Activated naive CD8-positive, alpha-beta T cell treated with anti-CD3 and anti-CD28 coated beads for 36 hours (primary cell): ENCODE measurements at places on chromosomes 5 and 9. TPM values are rescaled to one million over a fixed set of nuclear protein-coding genes. Genes with fewer than 3 reads are reported as not detected.

The FCN2 gene
- not detected for total RNA-seq

The CCDC171 gene
- 2.4 TPM for total RNA-seq

The HTR1A gene
- not detected for total RNA-seq

The SLC27A6 gene
- not detected for total RNA-seq

The MEIKIN gene
- total RNA-seq = not detected

The TERT gene
- total RNA-seq = 6.0 TPM

The TLX3 gene
- not detected for total RNA-seq

GRCh38 chr9:128084746-128085145 is 16.7 kb downstream of the SLC25A25 start:
- H3K27me3 ChIP-seq = no peaks in the 10 kb centered on the region
- no peak overlapping the region for H3K4me3 ChIP-seq
- DNase-seq = no peak
- H3K27ac ChIP-seq = no peak overlapping the region
- peaks cover 52% of the 10 kb centered on the region for H3K4me1 ChIP-seq

DNA sequence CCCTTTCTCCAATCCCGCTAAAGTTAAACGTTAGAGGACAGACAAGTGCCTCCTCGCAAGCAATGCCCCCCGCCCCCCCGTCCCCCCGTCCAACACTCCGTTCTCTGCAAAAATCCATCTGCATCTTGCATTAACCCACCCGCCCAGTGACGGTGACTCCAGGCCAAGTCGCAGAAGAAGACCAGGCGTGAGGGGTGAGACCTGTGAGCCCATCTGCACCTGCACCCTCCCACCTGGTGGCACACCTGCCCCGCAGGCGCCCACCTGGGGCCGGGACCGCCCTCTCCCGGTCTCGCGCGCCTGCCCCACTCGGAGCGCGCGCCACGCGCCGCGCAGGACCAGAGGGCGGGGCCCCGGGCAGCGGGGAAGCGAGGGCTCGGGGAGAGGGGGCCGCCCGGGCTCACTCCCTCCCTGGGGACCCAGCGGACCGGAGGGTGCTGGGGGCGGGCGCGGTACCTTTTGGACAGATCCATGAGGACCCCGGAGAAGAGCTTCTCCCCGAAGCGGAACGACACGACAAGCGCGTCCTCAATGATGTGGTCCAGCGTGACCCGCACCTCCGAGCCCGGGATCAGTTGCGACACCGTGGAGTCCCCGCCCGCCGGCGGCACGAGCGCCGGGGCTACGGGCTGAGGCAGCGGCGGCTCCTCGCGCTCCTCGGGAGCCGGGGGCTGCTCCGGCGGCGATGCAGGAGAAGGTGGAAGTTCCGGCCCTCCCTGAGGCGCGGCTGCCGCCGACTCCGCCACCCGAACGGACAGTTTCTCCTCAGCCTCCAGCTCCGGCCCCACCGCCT is 705 bp downstream of the PWWP2A start:
- peaks cover 14% of the 10 kb centered on the region for H3K36me3 ChIP-seq
- H3K27me3 ChIP-seq = peaks cover 3% of the 10 kb centered on the region

DNA sequence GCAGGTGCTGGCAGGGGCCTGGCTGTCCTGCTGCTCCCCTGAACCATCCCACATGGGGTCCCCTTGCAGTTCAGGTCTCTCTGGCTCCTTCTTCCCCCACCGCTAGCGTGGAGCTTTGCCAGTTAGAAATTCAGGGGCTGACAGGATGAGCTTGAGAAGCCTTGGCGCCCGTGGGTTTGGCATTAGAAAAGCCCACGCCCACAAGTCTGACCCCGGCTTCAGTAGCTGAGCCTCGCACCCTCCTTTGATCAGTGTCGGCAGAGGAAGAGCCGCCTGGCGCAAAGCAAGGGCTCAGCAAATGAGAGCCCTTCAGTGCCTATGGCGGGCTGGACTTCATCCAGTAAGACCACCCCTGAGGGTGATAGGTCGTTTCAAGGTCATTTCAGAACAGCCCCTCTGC is 30.1 kb upstream of the NCS1 start:
- no peak for DNase-seq
- H3K4me3 ChIP-seq = no peak overlapping the region

DNA sequence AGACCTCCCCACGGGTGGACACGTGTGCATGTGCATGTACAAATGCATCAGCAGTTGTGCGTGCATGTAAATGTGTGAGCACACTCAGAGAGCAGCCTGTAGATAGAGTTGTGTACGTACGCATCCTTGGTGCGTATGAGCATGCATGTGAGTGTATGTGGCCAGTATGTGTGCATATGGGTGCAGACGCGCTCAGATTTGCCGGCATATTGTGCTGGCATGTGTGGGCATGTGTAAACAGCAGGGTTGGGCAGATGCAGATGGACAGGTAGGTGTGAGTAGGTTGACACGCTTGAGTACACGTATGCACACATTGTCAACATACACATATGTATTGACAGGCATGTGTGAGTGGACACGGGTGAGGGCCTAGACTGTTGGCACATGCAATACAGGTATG is 56.5 kb downstream of the LMX1B start:
- peaks cover 48% of the 10 kb centered on the region for H3K27me3 ChIP-seq
- DNase-seq = no peak
- no peak overlapping the region for H3K4me3 ChIP-seq
- H3K36me3 ChIP-seq = no peaks in the 10 kb centered on the region
- H3K27ac ChIP-seq = no peak overlapping the region

GRCh38 chr5:171914726-171915338 is 91.6 kb downstream of the FBXW11 start:
- H3K4me3 ChIP-seq = no peak overlapping the region
- H3K27me3 ChIP-seq = no peaks in the 10 kb centered on the region
- DNase-seq = no peak
- H3K36me3 ChIP-seq = peaks cover 29% of the 10 kb centered on the region
- H3K4me1 ChIP-seq = peaks cover 62% of the 10 kb centered on the region

DNA sequence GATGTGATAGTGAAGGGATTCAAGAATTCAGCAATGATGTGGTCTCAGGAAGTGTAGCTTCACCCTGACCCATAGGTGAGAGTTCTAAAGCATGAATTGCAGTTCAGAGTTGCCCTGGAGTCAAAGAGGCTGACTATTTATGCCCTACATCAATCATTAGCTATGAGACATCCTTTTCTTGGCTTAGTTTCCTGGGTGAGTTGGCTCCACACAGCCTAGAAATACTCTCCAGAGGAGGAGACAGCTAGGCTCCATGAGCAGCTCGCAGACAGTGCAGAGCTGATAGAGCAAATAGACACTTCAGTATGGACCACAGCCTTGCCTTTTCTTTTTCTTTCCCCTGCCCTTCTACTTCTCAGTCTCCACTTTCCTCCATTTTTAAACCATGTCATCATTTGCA is 1651.8 kb downstream of the MAT2B start:
- no peaks in the 10 kb centered on the region for H3K36me3 ChIP-seq
- H3K27me3 ChIP-seq = no peaks in the 10 kb centered on the region
- no peak for DNase-seq
- no peak overlapping the region for H3K27ac ChIP-seq
- H3K4me1 ChIP-seq = no peaks in the 10 kb centered on the region
- no peak overlapping the region for H3K4me3 ChIP-seq

DNA sequence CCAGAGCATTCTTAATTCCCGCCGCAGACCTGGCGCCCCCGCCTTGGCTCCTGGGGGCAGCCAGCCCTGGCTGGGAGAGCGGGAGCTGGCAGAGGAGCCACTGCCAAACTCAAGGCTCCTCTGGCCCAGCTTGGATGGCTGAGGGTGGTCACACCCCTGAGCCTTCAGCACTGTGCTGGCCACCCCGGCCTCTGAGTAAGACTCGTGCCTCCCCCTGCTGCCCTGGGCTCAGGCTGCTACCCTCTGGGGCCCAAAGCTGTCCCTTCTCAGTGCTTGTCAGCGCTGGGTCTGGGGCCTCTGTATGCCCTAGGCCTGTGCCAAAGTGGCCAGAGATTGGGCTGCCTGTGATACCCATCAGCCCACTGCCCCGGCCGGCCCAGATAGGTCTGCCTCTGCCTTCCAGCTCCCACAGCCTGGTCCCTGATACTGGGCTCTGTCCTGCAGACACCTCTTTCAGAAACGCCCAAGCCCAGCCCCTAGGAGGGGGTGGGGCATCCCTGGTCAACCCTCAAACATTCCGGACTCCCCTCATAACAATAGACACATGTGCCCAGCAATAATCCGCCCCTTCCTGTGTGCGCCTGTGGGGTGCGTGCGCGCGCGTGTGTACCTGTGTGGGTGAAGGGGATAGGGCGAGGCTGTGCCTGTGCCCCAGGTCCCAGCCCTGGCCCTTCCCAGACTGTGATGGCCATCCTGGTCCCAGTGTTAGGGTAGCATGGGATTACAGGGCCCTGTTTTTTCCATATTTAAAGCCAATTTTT is 4.4 kb upstream of the PRR7 start:
- H3K27me3 ChIP-seq = peaks cover 4% of the 10 kb centered on the region
- no peak for DNase-seq
- no peak overlapping the region for H3K4me3 ChIP-seq
- peaks cover 62% of the 10 kb centered on the region for H3K4me1 ChIP-seq
- peaks cover 32% of the 10 kb centered on the region for H3K36me3 ChIP-seq

- H3K4me1 ChIP-seq = no peaks in the 10 kb centered on the region
- H3K27ac ChIP-seq = no peak overlapping the region
- peaks cover 8% of the 10 kb centered on the region for H3K36me3 ChIP-seq
- no peak for DNase-seq
- no peak overlapping the region for H3K4me3 ChIP-seq
Observed at GRCh38 chr9:128385496-128386460, 14.6 kb downstream of the URM1 start.

DNA sequence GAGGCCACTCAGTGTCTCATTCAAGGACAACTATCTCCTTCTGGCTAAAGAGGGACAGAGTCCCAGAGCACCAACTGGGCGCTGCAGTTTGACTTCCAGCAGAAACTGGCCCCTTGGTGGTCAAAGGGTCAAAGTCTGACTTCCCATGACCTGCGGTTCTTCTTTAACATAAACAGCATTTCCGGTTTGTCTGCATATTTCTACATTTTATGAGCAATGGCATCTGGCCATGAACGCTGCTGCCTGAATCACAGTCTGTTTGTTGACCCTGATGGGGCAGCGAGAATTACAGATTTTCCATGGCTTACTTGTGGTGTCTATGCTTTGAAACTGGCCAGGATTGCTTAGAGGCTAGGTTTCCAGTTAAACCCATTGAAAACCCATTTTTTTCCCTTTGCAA is 1.3 kb downstream of the TNFSF15 start:
- no peak for DNase-seq
- H3K4me3 ChIP-seq = peak overlapping the region; percentile 22
- peaks cover 4% of the 10 kb centered on the region for H3K36me3 ChIP-seq
- peaks cover 26% of the 10 kb centered on the region for H3K4me1 ChIP-seq
- no peak overlapping the region for H3K27ac ChIP-seq

DNA sequence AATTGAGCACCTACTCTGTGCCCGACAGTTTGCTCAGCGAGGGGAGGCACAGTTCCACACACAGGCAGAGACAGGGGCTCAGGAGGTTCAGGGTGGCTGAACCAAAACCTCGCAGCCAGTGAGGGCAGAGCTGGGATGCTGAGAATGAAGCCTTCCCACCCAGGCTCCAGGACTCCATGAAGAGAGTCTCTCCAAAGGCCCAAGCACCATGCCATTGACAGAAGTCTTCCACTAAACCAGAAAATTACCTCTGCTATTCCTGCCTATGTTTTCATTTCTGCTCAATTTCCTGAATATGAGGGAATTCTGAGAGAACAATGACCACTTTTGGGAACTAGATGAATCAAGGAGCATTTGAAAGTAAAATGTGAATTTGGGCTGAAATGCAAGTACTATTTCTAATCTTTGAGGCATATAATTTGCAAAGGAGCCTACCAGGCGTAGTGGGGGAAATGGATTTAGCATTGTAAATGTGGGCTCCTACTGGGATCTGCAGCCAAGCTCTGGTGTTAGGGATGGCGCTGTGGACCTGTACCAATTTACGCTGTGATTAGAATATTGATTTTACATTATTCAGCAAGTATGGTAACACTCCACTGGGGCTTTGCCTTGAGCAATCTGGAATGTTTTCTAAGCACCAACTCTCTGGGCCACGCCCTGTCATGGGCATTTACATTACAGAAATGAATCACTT is 91.9 kb downstream of the DRD1 start:
- H3K27ac ChIP-seq = no peak overlapping the region
- no peaks in the 10 kb centered on the region for H3K36me3 ChIP-seq
- peaks cover 26% of the 10 kb centered on the region for H3K27me3 ChIP-seq
- no peak for DNase-seq
- H3K4me1 ChIP-seq = no peaks in the 10 kb centered on the region

DNA sequence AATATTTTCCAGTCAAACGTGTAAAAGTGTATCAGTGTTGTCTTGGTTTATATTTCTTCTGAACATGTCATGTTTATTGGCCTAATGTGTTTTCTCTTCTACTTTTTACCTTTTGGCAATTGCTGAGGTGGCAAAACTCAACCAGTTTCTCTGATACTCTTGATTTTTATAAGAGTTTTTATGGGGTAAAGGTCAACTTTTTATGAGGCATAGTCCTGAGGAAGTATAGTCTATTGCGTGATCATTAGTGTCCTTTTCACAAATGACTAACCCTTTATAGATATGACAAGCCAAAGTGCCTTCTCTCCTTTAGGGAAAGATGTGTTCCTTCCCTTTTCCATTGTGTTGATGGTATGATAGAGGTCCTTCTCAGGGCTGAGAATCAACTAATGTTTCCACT is 32.9 kb downstream of the OCLN start:
- no peak overlapping the region for H3K27ac ChIP-seq
- no peak for DNase-seq
- H3K27me3 ChIP-seq = peaks cover 8% of the 10 kb centered on the region
- no peak overlapping the region for H3K4me3 ChIP-seq

GRCh38 chr9:135301271-135302263 is 178.0 kb upstream of the PPP1R26 start:
- DNase-seq = no peak
- H3K36me3 ChIP-seq = no peaks in the 10 kb centered on the region
- peaks cover 2% of the 10 kb centered on the region for H3K4me1 ChIP-seq
- no peak overlapping the region for H3K4me3 ChIP-seq
- H3K27me3 ChIP-seq = no peaks in the 10 kb centered on the region

GRCh38 chr5:63959177-63959982 is 2.9 kb downstream of the HTR1A start:
- no peak overlapping the region for H3K27ac ChIP-seq
- H3K36me3 ChIP-seq = peaks cover 7% of the 10 kb centered on the region
- no peak for DNase-seq
- H3K27me3 ChIP-seq = peaks cover 51% of the 10 kb centered on the region
- H3K4me1 ChIP-seq = no peaks in the 10 kb centered on the region
- H3K4me3 ChIP-seq = no peak overlapping the region

GRCh38 chr5:69414885-69415583 is at the start of gene MARVELD2:
Gene MARVELD2, plus strand, starts transcription at chr5:69415116. Its CDS starts 4,270 bp downstream, at chr5:69419386.
- H3K36me3 ChIP-seq = peaks cover 19% of the 10 kb centered on the region
- H3K27me3 ChIP-seq = no peaks in the 10 kb centered on the region
- H3K4me1 ChIP-seq = peaks cover 2% of the 10 kb centered on the region
- DNase-seq = peak; percentile 31
- peak within 1 kb of the TSS; percentile 55 for H3K4me3 ChIP-seq
